ENCODE measurements at places on chromosomes 12 and 14.

DNA sequence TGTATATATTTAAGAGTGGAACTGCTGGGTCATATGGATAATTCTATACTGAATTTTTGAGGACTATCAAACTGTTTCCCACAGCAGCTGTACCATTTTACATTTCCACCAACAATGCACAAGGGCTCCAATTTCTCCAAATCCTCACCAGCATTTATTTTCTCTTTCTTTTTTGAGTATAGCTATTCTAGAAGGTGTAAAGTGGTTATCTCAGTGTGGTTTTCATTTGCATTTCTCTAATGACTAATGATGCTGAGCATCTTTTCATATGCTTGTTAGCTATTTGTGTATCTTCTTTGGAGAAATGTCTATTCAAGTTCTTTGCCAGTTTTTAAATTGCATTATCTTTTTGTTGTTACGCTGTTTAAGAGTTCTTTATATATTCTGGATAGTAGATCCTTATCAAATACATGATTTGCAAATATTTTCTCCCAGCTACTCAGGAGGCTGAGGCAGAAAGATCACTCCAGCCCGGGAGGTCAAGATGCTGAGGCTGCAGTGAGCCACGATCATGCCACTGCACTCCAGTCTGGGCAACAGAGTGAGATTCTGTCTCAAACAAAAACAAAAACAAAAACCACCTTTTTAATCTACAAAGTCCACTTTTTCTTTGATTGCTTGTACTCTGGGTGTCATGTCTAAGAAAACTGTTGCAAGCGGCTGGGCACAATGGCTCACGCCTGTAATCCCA is 32.8 kb downstream of the GTF2A1 start:
- DNase-seq, result no peak

DNA sequence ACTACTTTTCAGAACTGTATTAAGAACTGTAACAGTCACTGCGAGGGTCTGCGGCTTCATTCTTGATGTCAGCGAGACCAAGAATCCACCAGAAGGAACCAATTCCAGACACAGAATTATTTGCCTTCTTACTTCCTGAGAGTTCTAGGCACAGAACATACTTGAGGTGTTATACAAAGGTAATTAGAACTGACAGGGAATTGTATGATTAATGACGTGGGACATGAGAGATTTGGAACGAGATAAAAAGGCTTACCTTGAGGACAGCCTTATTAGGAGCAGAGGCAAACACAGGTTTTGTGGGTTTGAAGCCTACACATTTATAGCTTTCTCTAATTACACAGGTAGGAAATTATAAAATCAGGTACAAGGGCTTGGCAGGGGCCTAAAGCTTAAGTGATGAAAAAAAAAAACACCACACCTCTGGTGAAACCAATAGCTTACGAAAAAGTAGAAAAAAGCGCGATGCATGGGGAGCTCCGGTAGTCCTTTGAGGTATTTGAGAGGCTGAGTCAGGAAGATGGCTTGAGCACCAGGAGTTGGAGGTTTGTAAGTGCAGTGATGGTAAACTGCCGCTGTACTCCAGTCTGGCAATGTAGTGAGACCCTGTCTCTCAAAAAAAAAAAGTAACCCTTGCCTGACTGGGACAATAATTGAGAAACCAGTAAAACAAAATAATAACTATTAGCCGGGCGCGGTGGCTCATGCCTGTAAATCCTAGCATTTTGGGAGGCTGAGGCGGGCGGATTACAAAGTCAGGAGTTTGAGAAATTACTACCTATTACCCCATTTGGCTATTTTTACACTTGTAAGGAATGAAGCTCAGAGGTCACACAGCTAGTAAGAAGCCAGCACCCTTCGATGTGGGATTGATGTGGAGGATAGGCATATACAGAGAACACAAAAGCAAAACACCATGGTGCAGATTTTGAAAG is 795 bp upstream of the ACOT2 start:
- DNase-seq, result peak; percentile 56

- peak; percentile 68 for DNase-seq
Measured at GRCh38 chr12:10722502-10722904, 620 bp downstream of the YBX3 start.

DNA sequence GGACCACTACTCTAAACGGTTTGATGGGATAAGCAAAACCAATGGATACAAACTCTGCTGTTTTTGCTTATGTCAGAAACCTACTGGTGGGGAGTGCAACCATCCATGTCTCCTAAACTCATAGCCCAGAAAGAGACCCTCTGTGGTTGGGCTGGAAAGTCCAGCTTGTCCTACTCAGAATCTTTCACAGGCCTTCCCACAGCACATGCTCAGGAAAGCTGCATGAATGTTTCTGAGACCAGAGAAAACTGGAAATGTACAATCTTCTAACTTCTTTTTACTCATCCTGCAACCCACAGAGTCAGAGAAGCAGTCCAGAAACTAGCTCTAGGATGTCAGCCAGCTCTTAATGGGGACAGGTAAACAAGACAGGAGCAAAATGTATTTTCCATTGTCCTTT is 73.3 kb downstream of the ANO2 start:
- DNase-seq, result no peak

- DNase-seq, result no peak
Measured at GRCh38 chr14:41230683-41231082, 376.0 kb upstream of the LRFN5 start.

GRCh38 chr14:103073876-103074728 is 9.9 kb upstream of the LBHD2 start:
- peak; percentile 59 for DNase-seq

DNA sequence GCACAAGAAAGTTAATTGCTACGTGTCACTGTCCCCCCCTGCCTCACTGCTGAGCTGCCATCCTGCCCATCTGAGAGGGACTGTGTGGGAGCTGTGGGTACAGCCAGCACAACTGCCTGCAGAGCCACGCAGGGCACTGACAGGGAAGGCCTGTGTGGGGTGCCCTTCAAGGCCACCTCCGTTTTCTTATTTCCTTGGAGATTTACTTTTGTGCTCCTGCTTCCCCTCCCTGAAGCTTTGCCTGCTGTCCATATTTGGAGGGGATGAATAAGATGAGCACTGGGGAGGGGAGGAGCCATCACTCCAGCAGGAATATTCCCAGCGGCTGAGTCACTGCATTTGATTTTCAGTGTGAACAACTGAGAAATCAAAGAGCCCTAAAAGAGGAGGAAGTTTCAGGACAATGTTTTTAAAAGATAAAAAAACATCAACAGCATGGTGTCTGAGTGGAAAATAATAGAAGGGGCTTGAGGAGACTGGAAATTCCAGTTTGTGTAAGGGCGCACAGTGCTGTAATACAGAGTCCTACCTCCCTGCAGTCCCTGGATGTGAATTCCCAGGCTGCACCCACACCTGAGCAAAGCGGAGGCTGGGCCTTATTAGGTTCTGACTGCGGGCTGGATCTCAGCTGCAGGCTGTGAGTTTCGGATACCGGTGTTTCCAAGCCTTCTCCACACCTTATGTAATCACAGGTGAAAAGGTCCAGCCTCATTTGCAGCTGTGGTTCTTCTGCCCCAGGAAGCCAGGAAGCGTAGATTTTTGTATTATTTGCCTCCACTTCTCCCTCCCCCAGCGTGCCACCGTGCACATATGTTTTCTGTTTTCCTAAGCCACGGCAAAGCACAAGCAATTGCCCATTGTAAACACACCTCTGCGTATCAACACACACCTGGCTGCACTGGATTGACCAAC is 192.6 kb upstream of the BCL2L14 start:
- peak; percentile 64 for DNase-seq

- DNase-seq, result no peak
Measured at GRCh38 chr14:63375769-63376168, 57.0 kb upstream of the GPHB5 start.

DNA sequence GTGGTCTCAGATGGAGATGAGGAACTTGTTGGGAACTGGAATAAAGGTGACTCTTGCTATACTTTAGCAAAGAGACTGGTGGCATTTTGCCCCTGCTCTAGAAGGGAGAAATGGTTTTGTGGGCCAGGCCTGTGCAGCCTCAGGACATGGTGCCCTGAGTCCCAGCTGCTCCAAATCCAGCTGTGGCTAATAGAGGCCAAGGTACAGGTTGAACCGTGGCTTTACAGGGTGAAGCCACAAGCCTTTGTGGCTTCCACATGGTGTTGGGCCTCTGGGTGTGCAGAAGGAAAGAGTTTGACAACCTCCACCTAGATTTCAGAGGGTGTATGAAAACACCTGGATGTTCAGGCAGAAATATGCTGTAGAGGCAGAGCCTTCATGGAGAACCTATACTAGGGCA is 586.0 kb downstream of the FLRT2 start:
- DNase-seq, result no peak

- peak; percentile 51 for DNase-seq
Measured at GRCh38 chr14:75234173-75235115, 44.2 kb upstream of the FOS start.

DNA sequence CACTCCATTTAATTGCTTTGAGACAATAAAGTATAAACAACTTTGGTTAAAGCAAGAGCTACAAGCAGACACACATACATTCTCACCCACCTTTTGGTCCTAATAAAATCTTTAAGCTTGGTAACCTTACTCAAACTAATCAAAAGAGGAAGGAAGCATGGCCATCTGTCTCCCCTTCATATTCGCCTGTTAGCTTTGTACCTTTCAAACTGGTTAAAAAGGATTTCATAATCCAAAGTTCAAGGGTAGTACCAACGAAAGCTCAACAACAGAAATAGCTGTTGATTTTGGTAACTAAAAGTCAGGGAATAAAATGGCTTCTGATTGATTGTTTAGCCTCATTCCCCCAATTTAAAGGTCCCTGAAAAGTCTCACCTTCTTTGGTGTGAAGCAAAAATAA is 456.9 kb downstream of the BCAT1 start:
- DNase-seq, result no peak

DNA sequence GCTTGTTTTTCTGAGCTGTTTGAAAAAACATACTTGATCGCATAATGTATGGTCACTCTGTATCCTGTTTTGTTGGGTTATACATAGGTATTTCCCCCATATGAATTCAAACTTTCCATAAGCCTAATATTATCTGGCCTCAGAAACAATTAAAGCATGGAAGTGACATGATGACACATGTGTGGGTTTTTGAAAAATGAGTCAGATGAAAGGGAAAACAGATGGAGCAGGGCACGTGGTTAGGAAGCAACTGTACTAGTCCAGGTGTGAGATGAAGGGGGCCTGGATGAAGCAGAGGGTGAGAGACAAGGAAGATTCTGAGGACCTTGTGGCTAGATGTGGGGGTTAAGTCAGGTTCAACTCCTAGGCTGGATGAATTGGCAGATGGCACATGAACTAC is 92.7 kb upstream of the DNM1L start:
- DNase-seq, result peak; percentile 58

GRCh38 chr14:77113644-77114043 is 15.6 kb downstream of the CIPC start:
- no peak for DNase-seq

DNA sequence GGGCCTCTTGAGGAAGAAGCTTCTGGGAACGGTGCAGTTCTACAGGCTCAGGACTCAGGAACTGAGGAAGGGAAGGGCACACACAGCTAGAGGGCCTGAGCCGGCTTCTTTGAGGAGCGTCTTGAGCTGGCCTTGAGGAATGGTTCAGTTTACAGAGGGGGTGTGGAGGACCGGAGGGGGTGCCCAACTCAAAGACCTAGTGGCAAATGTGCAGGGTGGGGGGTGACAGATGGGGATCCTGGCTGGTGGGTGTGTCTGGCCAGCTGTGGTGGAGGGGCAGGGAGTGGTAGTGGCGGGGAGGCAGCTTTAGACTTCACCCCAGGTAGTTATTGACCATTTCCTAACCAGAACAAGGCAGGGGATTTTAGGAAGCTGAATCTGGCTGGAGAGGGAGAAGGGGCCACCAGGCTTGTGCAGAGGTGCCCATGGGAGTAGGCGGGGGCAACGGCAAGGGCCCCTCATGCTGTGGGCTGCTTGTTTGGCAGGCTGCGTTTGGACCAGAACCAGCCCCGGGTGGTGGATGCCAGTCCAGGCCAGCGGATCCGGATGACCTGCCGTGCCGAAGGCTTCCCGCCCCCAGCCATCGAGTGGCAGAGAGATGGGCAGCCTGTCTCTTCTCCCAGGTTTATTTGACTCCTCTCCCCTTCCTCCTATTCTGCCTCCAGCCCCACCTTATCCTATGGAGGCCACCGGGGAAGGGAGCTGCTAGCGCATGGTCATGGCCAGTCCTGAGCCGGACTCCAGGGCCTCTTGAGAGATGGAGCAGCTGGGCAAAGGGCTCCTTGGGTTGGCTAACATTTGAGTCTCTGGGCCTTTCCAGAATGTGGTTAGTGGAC is 27.8 kb downstream of the PAPLN start:
- no peak for DNase-seq

GRCh38 chr12:6921996-6922946 is 5.5 kb upstream of the ATN1 start:
- DNase-seq, result no peak

DNA sequence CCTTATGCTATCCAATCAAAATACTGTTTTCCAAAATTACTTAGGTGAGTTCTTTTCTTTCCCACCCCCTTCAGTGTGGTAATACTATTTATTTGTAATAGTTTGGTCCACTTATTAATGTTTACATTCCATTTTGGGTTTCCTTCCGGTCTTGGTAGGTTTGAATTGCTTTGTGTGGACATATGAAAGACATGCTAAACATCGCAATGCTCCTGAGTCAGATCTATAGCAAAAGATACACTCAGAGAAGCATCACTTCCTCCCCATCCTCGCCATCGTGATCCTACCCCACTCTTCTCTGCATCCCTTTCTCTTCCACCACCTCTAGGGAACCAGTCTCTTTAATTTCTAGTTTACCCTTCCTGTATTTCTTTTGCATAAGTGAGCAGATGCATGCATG is 30.0 kb downstream of the TUNAR start:
- no peak for DNase-seq

DNA sequence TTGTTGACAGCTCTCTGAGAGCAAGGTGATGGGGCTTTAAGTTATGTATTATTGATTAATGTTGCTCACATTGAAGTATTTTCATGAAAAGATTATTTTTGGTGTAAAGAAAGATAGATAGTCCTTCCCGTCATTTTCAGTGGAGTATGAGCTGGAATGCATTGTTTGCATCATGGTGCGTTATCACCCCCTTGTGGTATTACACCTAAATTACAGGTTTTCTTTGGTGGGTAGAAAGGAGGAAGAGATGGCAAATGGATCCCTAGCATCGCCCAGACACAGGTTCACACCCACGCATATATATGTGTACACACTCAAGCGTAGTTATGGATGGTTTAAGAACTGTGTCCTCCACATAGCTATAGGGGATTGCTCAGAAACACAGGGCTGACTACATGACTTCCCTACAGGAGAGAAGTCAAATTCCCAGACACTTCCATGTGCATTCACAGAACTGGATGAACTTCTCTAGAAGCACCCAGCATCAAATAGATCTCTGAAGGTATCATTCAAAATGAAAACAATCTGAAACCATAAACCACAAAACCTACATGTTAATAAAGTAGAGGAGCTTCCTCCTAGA is 14.4 kb upstream of the SERPINA10 start:
- peak; percentile 49 for DNase-seq

GRCh38 chr12:117013726-117014125 is 85.5 kb downstream of the TESC start:
- DNase-seq, result no peak

- DNase-seq, result peak; percentile 83
Measured at GRCh38 chr14:68458840-68459469, 333.9 kb downstream of the ZFP36L1 start.
